Activated naive CD4-positive, alpha-beta T cell treated with anti-CD3 and anti-CD28 coated beads for 36 hours (primary cell): ENCODE measurements at places on chromosomes 5 and 9. TPM values are rescaled to one million over a fixed set of nuclear protein-coding genes. Genes with fewer than 3 reads are reported as not detected.

Gene IL9
- total RNA-seq, result not detected

Gene C8G
- 0.83 TPM for total RNA-seq

Gene GZMA
- 0.24 TPM for total RNA-seq

Gene PCYOX1L
- 21.0 TPM for total RNA-seq

Gene ELOVL7
- 0.30 TPM for total RNA-seq

Gene PCDHGB4
- total RNA-seq, result not detected

Gene TMOD1
- total RNA-seq, result 1.2 TPM

Gene DAB2
- not detected for total RNA-seq

Gene SOHLH1
- total RNA-seq, result not detected

Gene CNTRL
- total RNA-seq, result 59.4 TPM

Gene PCDHGB2
- total RNA-seq, result not detected

Gene FOXD4L4
- total RNA-seq, result not detected

Gene IFNA21
- total RNA-seq, result not detected

Gene FBXL7
- not detected for total RNA-seq

Gene SLC6A19
- not detected for total RNA-seq

Gene FAM221B
- total RNA-seq, result not detected

Gene SLC22A4
- total RNA-seq, result 1.9 TPM

Gene RC3H2
- total RNA-seq, result 21.3 TPM

Gene SHB
- 1.2 TPM for total RNA-seq

Gene BTNL3
- not detected for total RNA-seq

Gene SV2C
- total RNA-seq, result not detected

Gene AQP3
- 8.1 TPM for total RNA-seq

Gene RNF145
- total RNA-seq, result 75.3 TPM

Gene ZFP2
- total RNA-seq, result 0.17 TPM

Gene PCDHGA8
- not detected for total RNA-seq

Gene KCNV2
- total RNA-seq, result not detected

Gene NME5
- total RNA-seq, result not detected

Gene TMC1
- total RNA-seq, result not detected

Gene APBA1
- total RNA-seq, result 0.05 TPM

Gene GRPEL2
- 49.6 TPM for total RNA-seq

Gene MEIKIN
- total RNA-seq, result 1.4 TPM

Gene ICE1
- 20.6 TPM for total RNA-seq

Gene ACSL6
- 1.2 TPM for total RNA-seq

Gene GPR150
- total RNA-seq, result 0.64 TPM

Gene PFN3
- not detected for total RNA-seq

Gene PAEP
- total RNA-seq, result not detected
